Gastroesophageal sphincter (tissue), 4 donors: ENCODE measurements at places on chromosomes 11 and 22.
A peak's percentile ranks its signal among the peaks of the same experiment; 100 is the strongest.

DNA sequence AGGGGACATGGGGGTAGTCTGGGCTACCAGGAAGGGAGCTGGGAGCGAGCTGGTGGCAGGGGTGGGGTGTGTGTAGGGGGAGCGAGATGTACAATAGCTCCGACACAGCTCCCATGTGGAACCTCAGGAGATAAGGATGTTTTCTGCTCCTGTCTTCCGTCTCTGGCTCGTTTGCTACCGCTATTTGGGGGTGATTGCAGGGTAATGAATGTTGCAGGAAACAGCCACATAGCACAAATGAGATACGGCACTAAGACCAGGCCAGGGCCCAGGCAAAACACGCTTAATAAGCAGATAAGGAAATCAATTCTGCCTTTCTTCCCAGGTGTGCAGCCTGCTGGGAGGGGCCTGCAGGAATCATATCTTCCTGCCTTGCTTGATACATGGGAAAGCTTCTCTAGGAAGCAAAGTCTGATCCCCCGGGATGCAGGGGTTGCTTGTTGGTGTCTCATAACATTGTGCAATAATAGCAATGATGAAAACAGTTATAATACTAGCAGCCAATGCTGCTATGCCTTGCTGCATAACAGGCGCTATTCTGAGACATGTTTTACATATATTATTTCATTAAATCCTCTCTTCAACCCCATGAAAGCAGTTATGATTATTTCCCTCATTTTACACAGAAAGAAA lies 158.7 kb downstream of the ST3GAL4 start:
- ATAC-seq, result no peak

GRCh38 chr11:57413681-57414080 lies 13.2 kb downstream of the SLC43A3 start:
- no peak for ATAC-seq

- no peak for ATAC-seq
Measured at GRCh38 chr22:22810018-22810427, 77.6 kb upstream of the IGLL5 start.

DNA sequence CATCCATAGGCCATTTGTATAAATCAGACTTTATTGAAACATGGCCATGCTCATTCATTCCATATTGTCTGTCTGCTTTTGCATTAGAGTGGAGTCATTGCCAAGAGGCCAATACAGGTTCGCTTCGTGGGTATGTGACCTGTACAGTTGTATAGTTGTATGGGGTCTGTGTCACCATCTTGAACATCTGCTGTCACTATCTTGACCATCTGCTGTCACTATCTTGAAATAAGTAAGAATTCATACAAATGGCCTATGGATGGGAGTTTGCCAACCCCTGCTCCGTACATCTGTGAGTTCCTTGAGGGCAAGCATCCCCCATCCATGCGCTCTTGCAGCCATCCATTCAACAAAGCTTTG lies 44.4 kb upstream of the ANO1 start:
- no peak for ATAC-seq

DNA sequence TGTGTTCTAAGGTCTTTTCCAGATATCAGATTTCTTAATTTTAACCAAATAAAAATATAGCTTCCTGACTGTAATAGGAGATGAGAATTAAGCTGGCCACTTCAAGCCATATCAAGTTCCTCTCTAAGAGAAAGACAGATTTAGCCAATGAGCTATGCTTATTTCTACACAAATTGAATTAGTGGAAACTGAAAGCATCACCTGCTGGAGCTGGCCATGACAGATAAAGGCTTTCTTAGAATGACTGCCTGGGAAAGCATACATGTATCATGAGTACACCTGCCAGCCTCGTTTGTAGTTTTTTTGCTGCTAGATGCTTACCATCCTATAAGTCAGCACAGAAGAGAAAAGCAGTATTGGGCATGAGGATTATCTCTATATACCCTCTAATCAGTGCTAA lies 53.5 kb upstream of the DBX1 start:
- ATAC-seq, result no peak

DNA sequence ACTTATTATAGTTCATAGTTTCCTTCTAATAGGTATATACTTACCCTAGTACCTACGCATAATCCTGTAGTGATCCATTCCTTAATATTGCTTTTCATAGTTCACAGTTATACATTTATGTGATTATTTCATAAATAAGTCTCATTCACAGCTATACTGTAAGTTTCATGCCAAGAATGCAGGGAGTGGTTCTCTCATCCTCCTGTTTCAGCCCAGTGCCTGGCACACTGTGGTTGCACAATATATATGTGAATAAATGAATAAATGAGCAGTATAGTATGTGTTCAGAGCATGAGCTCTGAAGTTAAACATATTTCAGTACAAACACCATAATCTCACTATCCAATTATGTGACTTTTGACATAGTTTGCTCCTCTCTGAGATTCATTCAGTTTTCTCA lies 115.8 kb downstream of the MAML2 start:
- ATAC-seq, result no peak

- ATAC-seq, result peak; percentile 89
Measured at GRCh38 chr11:130609121-130610035, 160.9 kb downstream of the ADAMTS15 start.

DNA sequence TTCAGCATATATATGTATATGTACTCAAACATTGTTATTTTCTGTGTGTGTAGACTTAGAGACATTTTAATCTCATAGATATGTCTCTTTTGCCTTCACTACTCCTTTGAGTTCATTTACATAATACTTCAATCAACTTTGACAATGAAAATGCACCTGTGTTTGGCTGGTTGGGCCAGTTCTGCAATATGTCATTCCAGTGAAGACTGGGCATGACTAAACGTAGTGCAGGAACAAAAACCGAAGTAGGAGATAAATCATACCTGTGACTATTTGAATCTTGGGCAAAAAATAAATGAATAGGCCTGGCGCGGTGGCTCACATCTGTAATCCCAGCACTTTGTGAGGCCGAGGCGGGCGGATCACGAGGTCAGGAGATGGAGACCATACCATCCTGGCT lies 640.0 kb upstream of the ANO3 start:
- ATAC-seq, result no peak

DNA sequence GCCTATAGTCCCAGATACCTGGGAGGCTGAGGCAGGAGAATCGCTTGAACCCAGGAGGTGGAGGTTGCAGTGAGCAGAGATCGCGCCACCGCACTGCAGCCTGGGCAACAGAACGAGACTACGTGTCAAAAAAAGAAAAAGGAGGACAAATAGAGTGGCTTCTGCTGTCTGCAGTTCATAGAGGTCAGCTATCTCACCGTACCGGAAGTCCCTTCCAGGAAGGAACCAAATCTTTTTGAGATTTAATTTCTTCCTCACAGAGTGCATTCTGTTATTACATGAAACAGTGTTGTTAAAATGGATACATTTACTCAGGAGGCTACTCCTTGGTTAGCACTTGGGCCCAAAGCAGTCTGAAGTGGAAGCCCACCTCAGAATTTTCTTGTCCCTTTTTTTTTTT lies 33.4 kb downstream of the FAM118A start:
- ATAC-seq, result no peak

GRCh38 chr11:32421992-32422391 lies 13.3 kb downstream of the WT1 start:
- ATAC-seq, result no peak
